ENCODE measurements at places on chromosomes 3 and 15.

- DNase-seq: no peak
Observed at GRCh38 chr3:65660000-65660598, 378.6 kb downstream of the MAGI1 start.

- peak; percentile 60 for DNase-seq
Observed at GRCh38 chr3:71109241-71109976, 474.1 kb downstream of the FOXP1 start.

- no peak for DNase-seq
Observed at GRCh38 chr15:39125904-39126303, 455.0 kb upstream of the THBS1 start.

- no peak for DNase-seq
Observed at GRCh38 chr3:139987908-139988307, 52.9 kb downstream of the CLSTN2 start.

DNA sequence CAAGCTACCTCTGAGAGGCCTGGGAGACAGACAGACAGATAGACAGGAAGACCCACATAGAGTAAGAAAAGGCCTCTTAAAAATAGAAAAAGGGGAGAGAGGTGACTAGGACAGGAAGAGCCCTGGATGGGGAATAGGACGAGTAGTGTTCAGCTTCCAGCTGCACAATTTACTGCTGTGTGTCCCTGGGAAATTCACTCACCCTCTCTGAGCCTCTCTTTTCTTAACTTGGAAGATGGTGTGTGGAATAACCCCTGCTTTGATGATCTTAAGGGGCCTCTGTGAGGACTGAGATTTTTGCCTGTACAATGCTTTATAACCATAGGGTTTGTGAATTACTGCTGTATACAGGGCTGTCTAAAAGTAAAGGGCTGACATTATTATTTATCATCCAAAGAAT is 37.5 kb downstream of the FEM1B start:
- DNase-seq: no peak

GRCh38 chr3:99484871-99485270 is 153.5 kb upstream of the COL8A1 start:
- no peak for DNase-seq

GRCh38 chr3:70180664-70181063 is 131.8 kb downstream of the MDFIC2 start:
- no peak for DNase-seq

DNA sequence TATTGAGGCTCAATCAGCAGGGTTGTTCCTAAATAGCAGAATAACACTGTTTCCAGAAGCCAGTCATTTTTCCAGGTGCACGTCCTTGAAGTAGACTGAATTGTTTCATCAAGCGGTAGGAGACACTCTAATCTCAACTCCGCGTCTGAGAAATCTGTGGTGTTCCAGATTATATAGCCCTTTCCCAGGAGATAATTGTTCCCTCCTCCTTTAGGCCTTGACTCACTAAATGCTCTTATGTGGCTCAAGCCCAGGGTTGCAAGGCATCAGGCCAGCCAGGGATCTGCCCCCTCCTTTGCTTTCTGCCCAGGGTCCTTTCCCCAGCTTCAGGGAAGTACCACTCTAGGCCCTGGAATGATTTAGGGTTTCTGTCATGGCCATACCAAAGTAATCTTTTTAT is 5.7 kb upstream of the HLTF start:
- DNase-seq: no peak

GRCh38 chr3:19384868-19385267 is 236.6 kb downstream of the KCNH8 start:
- no peak for DNase-seq

- DNase-seq: no peak
Observed at GRCh38 chr15:79989183-79989582, 18.2 kb upstream of the BCL2A1 start.

DNA sequence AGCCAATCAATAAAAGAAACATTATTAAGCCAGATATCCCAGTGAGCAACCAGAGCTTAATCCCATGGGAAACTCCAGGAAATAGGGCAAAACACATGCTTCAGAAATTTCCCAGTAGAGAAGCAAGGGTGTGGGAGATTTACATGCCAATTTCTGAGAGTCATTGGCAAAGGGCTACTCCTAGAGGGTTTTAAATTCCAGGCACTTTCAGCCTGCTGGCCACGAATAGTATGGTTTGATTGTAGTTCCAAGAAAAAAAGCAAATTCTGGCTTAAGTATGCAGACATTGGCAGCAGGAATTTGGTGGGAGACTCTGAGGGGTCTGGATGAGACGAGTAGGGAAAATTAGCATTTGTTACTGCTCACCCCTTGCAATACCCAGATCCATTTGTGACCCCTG is 402.1 kb upstream of the SUCLG2 start:
- no peak for DNase-seq

DNA sequence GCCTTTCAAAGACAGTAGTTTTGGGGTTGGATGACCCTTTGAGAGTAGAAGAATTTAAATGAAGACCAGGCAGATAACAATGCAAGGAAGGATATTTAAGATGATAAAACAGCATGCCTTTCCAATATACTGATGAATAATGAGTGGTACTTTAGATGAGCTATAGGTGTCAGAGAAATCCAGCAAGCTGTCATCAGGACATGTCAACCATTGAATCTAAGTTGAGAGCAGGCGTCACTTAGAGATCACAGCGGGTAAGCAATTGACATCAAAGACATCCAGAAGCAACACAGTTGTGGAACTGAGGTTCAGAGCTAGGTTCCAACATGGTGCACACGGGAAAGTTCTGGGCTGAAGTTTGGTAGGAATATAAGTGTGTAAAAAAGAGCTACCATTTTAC is 25.0 kb downstream of the CCDC54 start:
- no peak for DNase-seq

- peak; percentile 71 for DNase-seq
Observed at GRCh38 chr3:17491601-17492000, 250.8 kb downstream of the TBC1D5 start.

- peak; percentile 86 for DNase-seq
Observed at GRCh38 chr15:70142322-70143191, 44.8 kb upstream of the TLE3 start.

GRCh38 chr15:63323798-63324563 is 46.6 kb downstream of the APH1B start:
- DNase-seq: no peak

- DNase-seq: no peak
Observed at GRCh38 chr3:80050826-80051601, 283.2 kb upstream of the ROBO1 start.

DNA sequence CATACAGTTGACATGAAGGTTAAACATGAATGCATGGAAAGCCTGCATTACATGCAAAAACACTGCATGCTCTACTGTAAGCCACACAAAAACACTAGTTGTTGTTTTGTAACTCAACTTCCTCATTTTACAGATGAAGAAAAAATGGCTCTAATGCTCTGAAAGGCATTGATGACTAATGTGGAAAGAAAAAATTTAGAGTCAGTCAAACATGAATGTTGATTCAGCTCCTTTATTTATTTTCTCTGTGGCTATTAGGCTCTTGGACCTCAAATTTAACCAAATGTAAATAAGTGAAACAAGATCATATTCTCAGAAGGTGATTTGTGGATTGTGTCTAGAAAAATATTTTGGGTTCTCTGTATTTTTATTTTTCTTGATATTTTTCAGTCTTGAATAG is 336.7 kb upstream of the ZNF717 start:
- DNase-seq: no peak

- DNase-seq: no peak
Observed at GRCh38 chr3:23913873-23914743, 2.7 kb downstream of the NKIRAS1 start.

GRCh38 chr15:56948000-56948763 is 29.7 kb downstream of the TCF12 start:
- no peak for DNase-seq

DNA sequence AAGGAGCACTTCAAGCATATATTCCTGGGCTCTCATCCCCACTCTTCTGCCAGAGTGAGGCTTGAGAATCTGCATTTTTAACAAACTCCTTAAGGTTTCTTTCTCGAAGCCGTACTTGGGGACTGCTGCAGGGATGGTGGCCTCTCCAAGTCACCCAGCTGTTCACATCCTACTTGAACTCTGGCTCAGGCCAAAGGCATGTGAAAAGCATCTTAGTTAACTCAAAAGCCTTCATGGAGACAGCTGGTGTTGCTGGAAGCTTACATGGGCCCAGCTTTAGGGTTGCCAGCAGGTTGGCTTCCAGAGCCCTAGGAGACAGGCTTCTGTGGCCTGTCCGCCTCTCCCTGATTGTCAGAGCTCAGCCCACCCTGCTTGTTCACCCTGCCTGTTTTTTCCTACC is 139.2 kb downstream of the THSD4 start:
- no peak for DNase-seq

DNA sequence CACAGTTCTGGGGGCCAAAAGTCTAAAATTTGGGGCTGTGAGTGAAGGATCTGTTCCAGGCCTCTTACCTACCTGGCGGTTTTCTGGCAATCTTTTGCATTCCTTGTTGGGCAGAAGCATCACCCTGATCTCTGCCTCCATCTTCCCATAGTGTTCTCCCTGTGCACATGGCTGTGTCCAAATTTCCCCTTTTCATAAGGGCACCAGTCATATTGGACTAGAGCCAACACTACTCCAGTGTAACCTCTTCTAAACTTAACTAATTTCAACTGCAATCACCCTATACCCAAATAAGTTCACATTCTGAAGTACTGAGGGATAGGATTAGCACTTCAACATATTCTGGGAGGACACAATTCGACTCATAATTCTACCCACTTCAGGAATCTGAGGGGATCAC is 85.0 kb downstream of the CCNL1 start:
- DNase-seq: no peak

DNA sequence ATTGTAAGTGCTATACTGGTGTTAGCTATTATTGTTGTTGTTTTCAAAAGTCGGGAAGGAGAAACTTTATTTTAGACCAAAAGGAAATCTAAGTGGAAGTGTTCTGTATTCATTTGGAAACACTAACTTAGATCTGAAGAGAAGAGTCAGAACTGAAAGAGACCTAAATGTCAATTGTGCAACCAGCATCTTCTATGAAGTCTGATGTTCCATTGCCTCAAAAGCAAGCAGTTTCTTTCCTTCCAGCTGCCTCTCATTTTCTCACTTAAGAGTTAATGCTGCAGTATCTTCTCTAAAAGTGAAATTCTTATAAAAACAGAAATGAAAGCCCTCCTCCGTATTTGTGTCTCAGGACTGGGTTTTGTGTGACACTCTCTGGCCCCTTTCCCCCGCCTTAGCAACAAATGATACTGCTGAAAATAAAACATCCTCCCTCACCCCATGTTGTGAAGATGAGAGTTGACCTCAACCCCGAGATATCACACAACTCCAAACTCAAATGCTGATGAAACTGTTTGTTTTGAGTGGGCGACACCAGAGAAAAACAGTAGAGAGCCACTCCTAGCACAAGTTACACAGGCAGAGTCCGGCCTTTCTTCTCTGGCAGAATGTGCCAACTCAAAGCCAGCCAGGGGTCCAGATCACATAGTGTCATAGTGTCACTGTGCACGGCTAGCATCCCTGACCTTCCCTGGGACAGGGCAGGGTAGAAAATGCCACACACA is 48.9 kb downstream of the GLDN start:
- DNase-seq: no peak

DNA sequence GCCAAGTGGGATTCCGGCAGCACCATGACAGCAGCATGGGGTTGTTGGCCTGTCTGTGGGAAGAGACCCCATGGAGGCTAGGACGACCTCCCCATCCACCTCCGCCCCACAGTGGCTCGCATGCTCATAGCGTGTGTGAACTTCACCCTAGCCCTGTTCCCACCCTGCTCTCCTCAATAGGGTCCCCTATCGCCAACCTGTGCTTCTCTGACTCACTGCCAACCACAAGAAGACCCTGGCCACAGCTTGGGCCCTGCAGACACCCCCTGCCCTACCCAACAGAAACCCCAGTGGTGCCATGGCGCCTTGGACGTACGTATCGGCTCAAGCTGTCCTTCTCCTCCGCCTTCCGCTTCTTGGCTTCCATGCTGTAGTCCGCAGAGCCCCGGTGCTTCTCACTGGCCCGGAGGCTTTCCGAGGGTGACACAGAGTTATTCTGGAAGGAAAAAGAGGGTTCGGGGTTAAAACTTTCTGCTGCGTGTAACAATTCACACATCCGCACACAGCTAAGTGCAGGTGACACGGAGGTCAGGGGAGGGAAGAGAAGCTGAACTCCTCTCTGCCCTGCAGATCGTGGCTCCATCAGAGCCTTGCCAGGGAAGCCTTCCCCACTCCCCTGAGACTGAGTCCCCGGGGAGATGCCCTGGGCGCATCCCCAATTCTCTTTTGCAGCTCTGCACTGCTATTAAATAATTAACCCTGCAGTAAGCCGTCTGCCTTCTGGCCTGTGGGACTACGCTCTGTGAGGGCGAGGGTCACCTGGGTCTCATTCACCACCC is 37.3 kb downstream of the TLE3 start:
- no peak for DNase-seq

DNA sequence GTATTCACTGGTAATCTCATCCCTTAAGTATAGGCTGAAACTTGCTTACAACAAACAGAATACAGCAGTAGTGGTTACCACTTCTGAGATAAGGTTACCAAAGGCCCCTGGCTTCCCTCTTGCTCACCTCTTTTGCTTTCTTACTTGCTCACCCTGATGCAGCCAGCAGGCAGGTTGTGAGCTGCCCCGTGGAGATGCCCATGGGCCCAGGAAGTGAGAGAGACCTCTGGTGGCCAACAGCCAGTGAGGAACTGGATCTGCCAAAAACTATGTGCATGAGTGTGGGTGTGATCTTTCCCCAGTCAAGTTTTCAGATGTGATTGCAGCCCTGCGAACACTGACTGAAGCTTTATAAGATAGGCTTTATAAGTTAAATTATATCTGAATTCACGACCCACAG is 48.7 kb downstream of the NMNAT3 start:
- no peak for DNase-seq

DNA sequence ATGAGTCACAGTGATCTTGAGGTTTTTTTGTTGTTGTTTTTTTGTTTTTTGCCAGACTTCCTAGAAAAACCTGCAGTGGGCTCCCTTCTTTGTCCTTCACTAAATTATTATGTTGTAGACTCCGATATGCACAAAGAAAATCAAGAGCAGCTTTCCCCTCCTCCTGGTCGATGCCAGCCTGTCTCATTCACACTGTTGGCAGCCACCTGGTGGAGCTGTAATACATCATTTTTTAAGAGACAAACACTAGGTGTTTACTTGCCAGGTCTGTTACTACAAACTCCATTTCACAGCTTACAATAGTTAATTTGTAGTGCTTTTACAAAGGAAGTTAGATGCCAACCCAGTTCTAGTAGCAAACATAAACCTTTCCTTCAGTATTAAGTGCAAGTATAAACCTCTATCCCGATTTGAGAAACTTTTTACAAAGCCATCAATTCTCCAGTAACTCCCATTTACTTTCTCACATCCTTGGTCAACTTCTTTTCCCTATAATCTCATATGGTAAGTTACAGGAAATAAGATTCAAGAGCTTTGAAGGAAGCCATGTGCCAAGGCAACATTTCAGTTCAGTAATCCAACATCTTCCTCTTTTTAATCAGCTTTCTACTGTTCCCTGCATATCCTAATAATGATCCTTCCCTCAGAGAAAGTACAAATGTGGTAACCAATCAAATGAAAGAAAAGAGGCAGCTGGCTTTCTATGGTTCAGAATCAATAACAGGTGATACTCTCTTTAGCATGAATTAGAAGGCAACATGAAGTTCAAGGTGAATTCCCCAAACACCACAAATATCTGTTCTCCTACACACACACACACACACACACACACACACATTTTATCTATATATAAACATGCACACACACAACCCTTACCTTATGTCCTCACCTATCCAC is 14.0 kb downstream of the AAGAB start:
- DNase-seq: no peak
